Activated CD8-positive, alpha-beta memory T cell treated with anti-CD3 and anti-CD28 coated beads, Interleukin-2, amount 10 ng/mL, durations not matched to agents 7 days and 5 days (primary cell): ENCODE measurements at places on chromosomes 13 and 19.

DNA sequence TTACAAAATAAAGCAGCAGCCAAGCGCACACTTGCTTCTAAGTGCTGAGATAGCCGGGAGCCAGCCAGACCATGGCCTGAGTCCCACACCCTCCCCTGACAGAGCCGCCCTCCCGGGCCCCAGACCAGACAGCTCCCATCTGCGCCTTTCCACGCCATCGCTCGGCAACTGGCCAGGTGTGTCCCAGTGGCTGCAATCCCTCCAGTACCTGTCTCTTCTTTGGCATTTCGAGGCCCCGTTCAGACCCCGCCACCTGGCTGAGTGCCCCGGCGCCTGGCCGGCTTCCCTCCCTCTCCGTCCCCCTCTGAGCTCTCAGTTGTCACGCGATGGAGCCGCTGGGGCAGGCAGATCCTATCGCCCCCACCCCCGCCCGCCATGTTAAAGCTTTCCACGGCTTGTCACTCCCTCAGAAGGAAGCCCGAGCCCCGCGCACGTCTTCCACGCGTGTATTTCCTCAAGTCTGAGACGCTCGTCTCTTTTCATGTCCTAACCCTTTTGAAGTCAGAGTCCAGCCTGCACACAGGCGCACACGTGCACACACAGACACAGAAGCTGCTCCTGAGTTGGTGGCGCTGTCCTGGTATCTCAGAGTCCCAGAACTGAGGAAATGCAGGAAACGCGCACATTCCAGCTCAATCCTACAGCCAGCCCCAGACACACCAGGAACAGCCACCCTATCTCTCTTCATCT, 7.9 kb downstream of the MLLT1 start:
- DNase-seq = no peak

DNA sequence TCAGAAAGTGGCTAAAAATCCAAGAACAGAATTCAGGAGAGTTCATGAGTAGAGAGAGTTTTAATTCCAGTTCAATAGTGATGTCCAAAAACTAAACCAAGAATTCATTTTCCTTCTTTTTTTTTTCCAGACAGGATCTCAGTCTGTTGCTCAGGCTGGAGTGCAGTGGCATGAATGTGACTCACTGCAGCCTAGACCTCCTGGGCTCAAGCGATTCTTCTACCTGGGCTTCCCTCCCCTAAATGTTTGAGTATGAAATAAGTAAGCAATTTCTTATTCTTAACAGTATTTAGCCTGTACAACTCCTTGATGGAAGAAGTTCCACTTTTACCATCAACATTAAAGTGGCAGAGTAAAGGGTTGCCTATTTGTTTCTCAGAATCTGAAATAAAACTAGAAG, 3.8 kb downstream of the COMMD6 start:
- no peak for DNase-seq

DNA sequence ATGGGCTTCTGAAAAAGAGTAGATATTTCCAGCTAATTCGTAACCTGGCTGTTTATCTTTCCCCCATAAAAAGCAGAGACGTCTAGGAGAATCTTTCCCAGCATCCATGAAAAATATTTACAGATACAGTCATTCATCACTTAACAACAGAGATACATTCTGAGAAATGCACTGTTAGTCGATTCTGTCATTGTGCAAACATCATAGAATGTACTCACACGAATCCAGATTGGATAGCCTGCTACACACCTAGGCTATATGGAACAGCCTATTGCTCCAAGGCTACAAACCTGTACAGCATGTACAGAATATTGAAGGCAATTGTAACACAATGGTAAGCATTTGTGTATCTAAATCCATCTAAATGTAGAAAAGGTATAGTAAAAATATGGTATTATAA, 530.2 kb upstream of the NBEA start:
- DNase-seq = no peak

DNA sequence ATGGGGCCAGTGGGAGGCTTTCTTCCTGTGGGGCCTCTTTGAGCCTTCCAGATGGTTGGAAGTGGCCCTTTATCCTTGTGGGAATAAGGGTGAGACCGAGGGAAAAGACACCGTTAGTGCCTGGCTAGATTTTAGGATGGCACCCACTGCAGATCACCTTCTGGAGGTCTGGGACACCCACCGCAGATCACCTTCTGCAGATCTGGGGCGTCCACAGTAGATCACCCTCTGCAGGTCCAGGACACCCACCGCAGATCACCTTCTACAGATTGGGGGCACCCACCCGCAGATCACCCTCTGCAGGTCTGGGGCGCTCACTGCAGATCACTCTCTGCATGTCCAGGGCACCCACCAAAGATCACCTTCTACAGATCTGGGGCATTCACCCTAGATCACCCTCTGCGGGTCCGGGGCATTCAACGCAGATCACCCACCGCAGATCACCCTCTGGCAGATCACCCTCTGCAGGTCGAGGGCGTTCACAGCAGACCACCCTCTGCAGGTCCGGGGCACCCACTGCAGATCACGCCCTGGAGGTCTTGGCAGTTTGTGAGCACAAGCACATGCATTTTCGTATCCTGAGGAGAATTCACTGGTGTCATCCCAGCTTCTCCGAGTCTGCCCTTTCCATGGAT, 153.4 kb upstream of the TSHZ3 start:
- DNase-seq = no peak

DNA sequence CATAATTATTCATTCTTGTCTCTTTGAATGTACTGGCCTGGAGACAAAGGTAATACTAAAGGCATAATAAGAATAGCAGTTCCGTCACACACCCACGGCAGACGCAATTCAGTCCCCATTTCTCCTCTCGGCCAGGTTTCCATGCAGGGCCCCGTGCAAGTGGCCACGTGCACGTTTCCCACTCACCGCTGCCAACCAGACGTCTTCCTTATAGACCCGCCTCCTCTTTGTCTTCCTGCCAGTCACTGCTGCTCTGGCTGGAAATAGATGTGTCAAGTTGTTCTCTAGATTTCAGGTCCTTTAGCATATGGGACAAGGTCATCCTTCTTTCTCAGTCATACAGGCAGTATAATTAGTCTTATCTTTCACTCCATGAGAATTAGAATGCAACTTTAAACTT, 204.3 kb downstream of the SUCLA2 start:
- DNase-seq = no peak

- no peak for DNase-seq
Observed at GRCh38 chr13:41622432-41623429, 165.4 kb downstream of the RGCC start.
